ENCODE measurements at places on chromosomes 13 and 19. TPM values are rescaled to one million over a fixed set of nuclear protein-coding genes. Genes with fewer than 3 reads are reported as not detected.

GRCh38 chr19:1453525-1454364 is 3.8 kb downstream of the APC2 start:
- DNase-seq = no peak

The ZNF224 gene
- 14.1 TPM for total RNA-seq

The CDX2 gene
- not detected for total RNA-seq

The PDE4C gene
- total RNA-seq = 2.6 TPM

- DNase-seq = no peak
Observed at GRCh38 chr19:42117076-42117475, 15.2 kb downstream of the POU2F2 start.

All from gastrocnemius medialis (tissue), 4 donors.